Ascending aorta (tissue), 2 donors: ENCODE measurements at places on chromosomes 16 and 17. TPM values are rescaled to one million over a fixed set of nuclear protein-coding genes. Genes with fewer than 3 reads are reported as not detected.
A peak's percentile ranks its signal among the peaks of the same experiment; 100 is the strongest.

Gene NHERF2
- total RNA-seq = 123 TPM

Gene ZSCAN10
- not detected for total RNA-seq

- H3K27me3 ChIP-seq = no peaks in the 10 kb centered on the region
- no peak overlapping the region for H3K27ac ChIP-seq
- no peak overlapping the region for H3K4me3 ChIP-seq
- H3K4me1 ChIP-seq = peaks cover 16% of the 10 kb centered on the region
- peaks cover 19% of the 10 kb centered on the region for H3K36me3 ChIP-seq
- DNase-seq = no peak
These were observed 221.5 kb downstream of the ZNF423 start for GRCh38 chr16:49634235-49635008.

GRCh38 chr16:78444-79150 lies 572 bp downstream of the MPG start:
- no peak for DNase-seq
- peak overlapping the region; percentile 97 for H3K27ac ChIP-seq
- peaks cover 13% of the 10 kb centered on the region for H3K36me3 ChIP-seq
- H3K4me3 ChIP-seq = peak overlapping the region; percentile 76
- H3K4me1 ChIP-seq = peaks cover 54% of the 10 kb centered on the region

Gene CHAD
- total RNA-seq = not detected

- no peak overlapping the region for H3K4me3 ChIP-seq
- no peak for DNase-seq
- H3K27ac ChIP-seq = peak overlapping the region; percentile 12
- peaks cover 7% of the 10 kb centered on the region for H3K4me1 ChIP-seq
These were observed 90.8 kb upstream of the TOB1 start for GRCh38 chr17:50956750-50957523.

DNA sequence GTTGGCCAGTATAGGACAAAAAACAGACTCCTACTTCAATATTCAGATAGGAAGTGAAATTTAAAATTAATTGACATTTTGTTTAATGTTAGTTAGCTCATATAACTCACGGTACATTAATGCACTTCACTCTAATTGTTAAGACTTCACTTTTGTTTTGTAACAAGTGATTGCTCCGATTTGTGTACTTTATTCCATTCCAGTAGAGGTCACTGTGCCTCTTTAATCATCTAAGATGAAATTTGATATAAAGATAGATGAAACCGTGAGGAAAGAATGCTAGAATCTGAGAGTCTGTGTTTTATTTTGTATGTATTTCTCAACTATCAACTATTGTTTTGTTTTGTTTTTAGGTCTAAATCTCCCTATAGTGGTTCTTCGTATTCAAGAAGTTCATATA lies 29.0 kb downstream of the RBBP6 start:
- H3K4me3 ChIP-seq = no peak overlapping the region
- no peak for DNase-seq
- H3K36me3 ChIP-seq = peaks cover 81% of the 10 kb centered on the region
- H3K27ac ChIP-seq = no peak overlapping the region
- no peaks in the 10 kb centered on the region for H3K27me3 ChIP-seq

Gene TM4SF5
- not detected for total RNA-seq

Gene CHST6
- total RNA-seq = 4.4 TPM

GRCh38 chr17:77811521-77811920 lies 147.0 kb upstream of the TNRC6C start:
- peak overlapping the region; percentile 52 for H3K27ac ChIP-seq
- peak; percentile 84 for DNase-seq

DNA sequence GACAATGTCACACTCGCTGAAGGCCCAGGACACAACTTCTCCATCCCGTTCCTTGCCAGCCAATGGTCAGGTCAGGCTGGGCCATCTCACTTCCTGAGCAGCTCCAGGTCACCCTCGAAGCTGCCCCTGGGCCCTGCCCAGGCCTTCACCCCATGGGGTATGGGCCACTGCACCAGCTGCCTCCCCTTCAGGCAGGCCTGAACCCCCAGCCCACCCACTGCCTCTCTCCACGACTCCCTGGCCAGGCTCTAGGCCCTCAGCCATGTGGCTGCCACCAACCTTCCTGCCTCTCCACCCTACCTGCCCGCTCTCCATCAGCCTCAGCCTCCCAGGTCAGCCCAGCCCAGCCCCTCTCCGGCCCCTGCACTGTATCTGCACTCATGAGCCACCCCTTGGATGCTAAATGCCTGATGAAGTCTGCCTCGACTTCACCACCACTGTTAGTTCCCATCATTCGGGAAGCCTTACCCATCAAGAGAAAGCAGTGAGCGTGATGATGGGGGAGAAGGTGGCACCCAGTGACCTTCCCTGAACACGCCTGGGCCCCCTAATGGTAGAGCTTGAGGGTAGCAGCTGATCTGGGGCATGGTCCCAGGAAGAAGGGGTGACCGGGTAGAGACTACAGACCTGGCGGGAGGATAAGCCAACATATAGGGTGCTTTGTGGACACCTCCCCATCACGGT lies 30.9 kb upstream of the C16orf95 start:
- H3K27ac ChIP-seq = no peak overlapping the region
- DNase-seq = no peak

- H3K27me3 ChIP-seq = no peaks in the 10 kb centered on the region
- DNase-seq = peak; percentile 56
- no peaks in the 10 kb centered on the region for H3K36me3 ChIP-seq
These were observed 5.6 kb upstream of the DCAF7 start for GRCh38 chr17:63544467-63545301.

DNA sequence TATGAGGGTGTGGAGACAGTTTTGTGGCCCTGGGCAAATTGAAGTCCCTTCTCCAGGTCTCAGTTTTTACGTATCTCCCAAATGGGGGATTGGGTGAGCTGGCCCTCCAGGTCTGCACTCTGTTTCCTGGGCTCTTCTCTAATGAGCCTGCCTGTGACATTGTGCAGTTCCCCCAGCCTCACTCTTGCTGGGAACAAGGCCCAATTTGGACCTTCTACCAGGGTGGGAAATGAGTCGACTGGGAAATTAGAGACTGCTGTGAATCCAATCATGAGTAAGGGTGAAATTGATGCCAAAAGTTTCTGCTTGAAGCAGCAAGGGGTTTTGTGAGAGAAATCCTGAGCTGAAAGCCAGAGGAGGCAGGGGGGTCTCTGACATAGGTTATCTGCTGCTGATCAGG lies 71.5 kb upstream of the KSR1 start:
- no peak for DNase-seq
- H3K4me1 ChIP-seq = peaks cover 26% of the 10 kb centered on the region
- H3K27ac ChIP-seq = peak overlapping the region; percentile 62
- H3K4me3 ChIP-seq = no peak overlapping the region

Gene CLEC3A
- not detected for total RNA-seq

GRCh38 chr17:67157732-67158639 lies 87.0 kb downstream of the HELZ start:
- no peak overlapping the region for H3K4me3 ChIP-seq
- no peak overlapping the region for H3K27ac ChIP-seq
- no peaks in the 10 kb centered on the region for H3K27me3 ChIP-seq
- DNase-seq = no peak
- H3K36me3 ChIP-seq = peaks cover 8% of the 10 kb centered on the region

DNA sequence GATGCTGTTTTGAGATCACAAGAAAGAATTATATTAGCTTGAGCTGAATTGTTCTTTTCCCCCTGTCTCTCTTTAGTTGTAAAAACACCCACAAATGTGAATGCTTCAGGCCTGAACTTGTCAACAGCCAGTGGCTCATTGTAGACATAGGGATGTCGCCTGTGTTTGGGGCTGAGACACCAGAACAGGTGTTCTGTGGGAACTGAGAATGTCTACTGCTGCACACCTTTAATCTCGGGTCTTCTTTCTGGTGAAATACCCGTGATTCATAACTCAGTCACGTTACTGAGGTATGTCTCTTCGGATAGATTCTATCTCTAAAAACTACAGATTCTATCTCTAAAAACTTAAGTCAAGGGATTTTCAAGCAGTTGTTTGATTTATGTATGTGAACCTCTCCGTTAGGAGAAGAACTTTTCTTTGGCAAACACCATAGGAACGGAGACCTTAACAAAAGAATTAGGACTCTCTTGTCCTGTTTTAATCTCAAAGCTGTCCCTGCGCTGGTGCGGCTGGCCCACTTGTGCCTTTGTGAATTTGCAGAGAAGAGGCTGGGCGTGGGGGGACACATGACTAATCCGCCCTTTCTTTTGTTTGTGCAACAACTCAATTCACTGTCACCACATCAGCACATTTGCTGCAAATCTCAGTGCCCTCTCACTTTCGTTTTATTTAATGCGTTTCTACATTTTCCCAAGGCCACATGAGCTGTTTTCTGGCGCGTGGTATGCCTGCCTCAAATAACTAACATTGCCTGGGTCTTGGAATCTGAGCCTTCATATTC lies 643.0 kb downstream of the MAF start:
- no peak for DNase-seq
- H3K36me3 ChIP-seq = no peaks in the 10 kb centered on the region
- no peak overlapping the region for H3K27ac ChIP-seq
- no peak overlapping the region for H3K4me3 ChIP-seq

DNA sequence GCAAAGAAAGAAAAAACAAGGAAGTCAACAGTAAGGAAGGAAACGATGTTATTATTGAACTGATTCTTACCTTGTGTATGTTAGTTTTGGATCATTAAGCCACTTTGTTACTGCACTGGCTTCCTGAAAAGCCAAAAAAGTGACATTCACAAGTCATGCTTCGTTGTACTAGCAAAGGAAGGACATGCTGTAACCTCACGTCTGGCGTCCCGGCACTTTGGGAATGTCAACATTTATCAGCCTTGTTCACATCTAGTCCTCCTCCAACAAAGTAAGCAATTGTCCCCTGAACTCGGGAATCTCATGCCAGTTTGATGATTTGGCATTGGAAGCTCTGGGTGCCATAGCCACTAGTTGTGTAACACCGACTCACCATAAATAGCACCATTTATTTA lies 731 bp upstream of the MKS1 start:
- H3K36me3 ChIP-seq = peaks cover 8% of the 10 kb centered on the region
- no peaks in the 10 kb centered on the region for H3K4me1 ChIP-seq
- H3K4me3 ChIP-seq = peak overlapping the region; percentile 58

- H3K4me3 ChIP-seq = no peak overlapping the region
- no peaks in the 10 kb centered on the region for H3K4me1 ChIP-seq
- no peak overlapping the region for H3K27ac ChIP-seq
- H3K36me3 ChIP-seq = no peaks in the 10 kb centered on the region
- DNase-seq = no peak
These were observed 670.0 kb downstream of the TOX3 start for GRCh38 chr16:51876934-51877333.

Gene CDR2
- total RNA-seq = 36.3 TPM
